Ureter (tissue), 1 donor: ENCODE measurements at places on chromosomes 3 and 15. TPM values are rescaled to one million over a fixed set of nuclear protein-coding genes. Genes with fewer than 3 reads are reported as not detected.

- DNase-seq = no peak
Observed at GRCh38 chr3:125958511-125959316, 10.3 kb upstream of the ROPN1B start.

Gene PLIN1
- total RNA-seq = 4.6 TPM

GRCh38 chr3:190041333-190042041, 79.2 kb downstream of the P3H2 start:
- DNase-seq = no peak

Gene CLDN18
- not detected for total RNA-seq

Gene GRK7
- not detected for total RNA-seq

DNA sequence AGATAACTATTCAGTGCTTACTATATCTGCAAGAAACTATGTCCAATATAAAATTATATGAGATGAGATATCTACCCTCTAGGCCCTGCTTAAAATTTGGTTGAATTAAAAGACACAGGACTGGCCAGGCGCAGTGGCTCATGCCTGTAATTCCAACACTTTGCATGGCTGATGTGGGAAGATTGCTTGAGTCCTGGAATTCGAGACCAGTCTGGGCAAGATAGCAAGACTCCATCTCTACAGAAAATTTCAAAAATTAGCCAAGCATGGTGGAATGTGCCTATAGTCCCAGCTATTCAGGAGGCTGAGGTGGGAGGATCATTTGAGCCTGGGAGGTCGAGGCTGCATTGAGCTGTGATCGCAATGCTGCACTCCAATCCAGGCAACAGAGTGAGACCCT, 303.7 kb upstream of the UBE2E2 start:
- no peak for DNase-seq
